ENCODE measurements at places on chromosomes 4 and X.

DNA sequence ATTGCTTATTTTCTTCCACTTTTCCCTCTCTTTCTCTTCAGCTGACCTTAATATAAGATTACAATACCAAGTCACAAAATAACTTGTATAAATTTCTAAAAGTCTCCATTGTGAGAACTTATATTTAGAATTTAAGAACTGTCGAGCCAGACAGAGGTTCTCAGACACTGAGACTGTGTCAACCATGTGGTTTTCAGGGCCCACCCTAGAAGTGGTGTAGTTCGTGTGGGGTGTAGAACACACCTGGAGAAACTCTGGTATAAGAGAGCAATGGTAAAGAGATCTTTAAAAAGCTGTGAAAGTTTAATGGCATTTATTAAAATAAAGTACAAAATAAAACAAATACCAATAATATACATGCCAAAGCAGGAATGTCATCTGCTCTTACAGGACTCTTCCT lies 19.7 kb downstream of the CPEB2 start:
- DNase-seq, result no peak

DNA sequence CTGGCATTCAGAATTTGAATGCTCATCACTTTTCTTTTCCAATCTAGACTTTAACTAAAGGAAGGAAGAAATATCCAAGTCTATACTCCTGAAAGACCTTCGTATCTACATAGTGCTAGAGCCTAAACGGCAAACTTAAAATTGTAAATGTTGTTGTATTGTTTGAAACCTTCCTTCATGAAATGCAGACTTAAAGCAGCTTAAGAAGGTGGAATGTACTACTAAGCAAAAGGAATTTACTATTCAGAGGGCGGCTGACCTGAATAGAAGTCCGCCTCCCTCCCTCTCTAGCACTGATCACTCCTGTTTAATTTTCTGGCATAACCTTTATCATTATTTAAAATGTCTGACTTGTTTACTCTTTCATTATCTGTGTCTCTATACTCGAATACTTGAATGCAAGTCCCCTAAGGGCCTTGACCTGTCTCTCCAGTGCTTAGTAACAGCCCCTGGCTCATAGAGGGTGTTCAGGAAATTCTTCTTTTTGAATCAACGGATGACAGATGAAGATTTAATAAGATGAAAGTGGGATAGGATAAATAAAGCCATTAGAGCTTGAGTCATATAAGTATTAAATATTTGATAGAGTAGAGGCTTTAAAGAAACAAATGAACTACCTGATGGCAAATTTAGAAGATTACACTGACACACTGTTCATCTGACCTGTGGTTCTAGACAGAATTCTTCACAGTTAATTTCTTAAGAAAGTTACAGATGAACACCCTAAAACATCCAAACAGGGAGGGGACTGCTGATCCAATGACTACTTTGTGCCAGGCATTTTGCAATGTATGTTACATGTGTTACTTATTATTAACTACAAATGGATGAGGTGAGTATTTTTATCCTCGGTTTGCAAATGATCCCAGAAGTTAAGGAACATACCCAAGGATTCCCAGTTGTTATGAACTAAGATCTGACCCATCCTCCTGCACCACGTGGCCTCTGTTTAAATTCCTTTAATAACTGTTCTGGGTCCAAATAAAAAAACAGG lies 20.2 kb upstream of the RBPJ start:
- DNase-seq, result no peak

GRCh38 chr4:40183615-40184411 lies 13.0 kb upstream of the RHOH start:
- no peak for DNase-seq

- no peak for DNase-seq
Measured at GRCh38 chrX:38400389-38400910, 48.0 kb downstream of the OTC start.

DNA sequence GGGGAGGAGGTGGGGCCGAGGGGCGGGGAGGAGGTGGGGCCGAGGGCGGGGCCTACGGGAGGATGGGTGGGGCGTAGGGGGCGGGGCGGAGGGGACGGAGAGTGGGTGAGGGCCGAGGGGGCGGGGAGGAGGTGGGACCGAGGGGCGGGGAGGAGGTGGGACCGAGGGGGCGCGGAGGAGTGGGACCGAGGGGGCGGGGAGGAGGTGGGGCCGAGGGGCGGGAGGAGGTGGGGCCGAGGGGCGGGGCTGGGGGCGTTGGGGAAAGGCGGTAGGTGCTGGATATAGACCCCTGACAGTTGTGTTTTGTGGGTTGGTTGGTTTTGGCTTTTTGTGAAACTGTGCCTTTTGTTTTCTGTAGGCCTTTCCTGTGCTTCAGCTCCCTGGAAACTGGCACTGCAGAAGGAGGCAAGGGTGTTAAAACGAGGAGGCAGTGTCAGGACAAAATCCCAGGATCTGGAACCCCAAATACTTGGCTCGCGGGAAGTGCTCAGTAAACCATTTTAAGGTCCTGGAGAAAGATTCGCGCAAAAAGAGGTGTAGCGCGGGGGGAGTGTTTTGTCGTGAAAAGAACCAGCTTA lies 580 bp upstream of the MMGT1 start:
- DNase-seq, result no peak

DNA sequence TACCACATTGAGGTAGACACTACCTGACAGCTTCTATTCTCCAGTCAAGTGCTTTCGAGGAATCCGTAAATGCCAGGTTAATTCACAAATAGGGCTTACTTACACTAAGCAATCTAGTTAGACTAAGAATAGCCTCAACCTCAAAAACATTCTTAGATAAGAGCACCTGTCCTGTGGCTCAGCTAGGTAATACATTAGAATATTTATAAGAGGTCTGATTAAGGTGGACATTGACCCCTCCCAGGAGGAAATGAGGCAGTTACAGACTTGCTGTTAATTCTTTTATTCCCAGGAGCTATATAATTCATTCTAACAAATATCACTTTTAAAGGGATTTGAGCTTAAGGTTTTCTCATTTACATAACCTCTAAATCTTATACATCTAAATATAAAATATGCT lies 758.1 kb downstream of the GRID2 start:
- DNase-seq, result no peak

DNA sequence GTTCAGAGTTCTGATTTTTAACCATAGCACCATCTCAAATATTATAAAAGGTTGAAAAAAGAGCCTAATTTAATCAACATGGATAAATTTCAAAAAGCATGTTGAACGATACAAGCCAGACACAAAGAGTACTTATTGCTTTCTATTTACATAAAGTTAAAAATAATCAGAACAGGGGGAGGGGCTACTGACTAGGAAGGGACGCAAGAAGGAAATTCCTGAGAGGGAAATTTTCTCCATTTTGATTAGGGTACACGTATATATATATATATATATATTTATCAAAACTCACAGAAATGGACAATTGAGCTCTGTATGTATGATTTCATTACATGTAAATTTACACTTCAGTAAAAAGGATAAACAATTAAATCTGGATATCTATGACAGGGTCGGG lies 482 bp upstream of the MBTPS2 start:
- no peak for DNase-seq

- DNase-seq, result no peak
Measured at GRCh38 chr4:161382655-161383054, 781.1 kb downstream of the FSTL5 start.

GRCh38 chrX:22021751-22022324 lies 10.3 kb upstream of the PHEX start:
- no peak for DNase-seq

GRCh38 chr4:139973015-139973414 lies 181.0 kb downstream of the MAML3 start:
- no peak for DNase-seq

DNA sequence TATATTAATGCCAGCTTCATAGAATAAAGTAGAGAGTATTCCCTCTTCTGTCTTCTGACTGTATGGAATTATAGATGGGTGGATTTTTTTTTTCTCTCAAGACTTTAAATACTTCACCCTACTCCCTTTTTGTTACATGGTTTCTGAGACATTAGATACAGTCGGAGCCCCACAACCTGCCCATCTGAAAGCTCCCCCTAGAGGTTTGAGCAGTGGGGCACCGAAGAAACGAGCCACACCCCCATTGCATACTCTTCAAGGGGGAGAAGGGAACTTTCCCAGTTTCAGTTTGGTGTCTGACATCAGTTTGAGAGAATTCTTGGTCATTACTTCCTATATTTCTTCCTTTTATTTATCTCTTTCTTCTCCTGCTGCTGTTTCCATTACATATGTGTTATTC lies 437.6 kb upstream of the AGA start:
- no peak for DNase-seq
